ENCODE measurements at places on chromosomes 7 and 10.

GRCh38 chr7:112501801-112502503 lies 21.2 kb downstream of the LSMEM1 start:
- DNase-seq = no peak

DNA sequence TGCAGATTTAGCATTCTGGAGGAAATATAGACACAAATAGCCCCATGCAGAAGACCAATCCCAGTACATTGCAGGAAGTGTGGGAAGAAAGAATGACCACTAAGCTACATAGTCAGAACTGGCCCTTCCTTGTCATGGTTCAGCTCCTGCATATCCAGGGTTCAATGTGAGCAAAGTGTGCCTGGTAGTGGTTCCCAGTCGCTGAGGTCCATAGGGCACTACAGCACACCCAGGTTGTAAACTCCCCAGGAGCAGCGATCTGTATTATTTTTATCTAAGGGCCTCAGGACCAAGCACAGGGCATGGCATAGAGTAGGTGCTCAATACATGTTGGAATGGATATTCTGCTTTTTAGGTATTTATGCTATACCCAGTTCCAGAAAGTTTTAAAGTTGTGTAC lies 114.4 kb downstream of the RTKN2 start:
- no peak for DNase-seq

DNA sequence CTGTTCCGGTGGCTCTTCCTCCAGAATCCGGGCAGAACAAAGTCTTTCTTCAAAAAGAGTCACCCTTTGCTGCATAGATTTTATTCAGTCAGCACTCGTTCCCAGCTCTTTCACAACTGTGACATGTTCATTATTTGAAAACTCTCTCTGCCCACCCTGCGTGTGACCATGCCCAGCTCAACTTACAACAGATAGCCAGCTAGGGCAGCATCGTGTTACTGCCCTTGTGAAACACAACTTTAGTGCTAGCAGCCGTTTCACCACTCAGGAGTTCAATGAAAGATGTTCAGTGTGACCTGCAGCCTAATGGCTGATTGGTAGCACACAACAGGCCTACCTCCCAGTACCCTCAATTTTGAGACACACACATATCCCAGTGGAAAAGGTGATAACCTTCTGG lies 57.9 kb downstream of the ZNF438 start:
- DNase-seq = no peak

GRCh38 chr7:105866102-105866801 lies 10.1 kb downstream of the ATXN7L1 start:
- no peak for DNase-seq

DNA sequence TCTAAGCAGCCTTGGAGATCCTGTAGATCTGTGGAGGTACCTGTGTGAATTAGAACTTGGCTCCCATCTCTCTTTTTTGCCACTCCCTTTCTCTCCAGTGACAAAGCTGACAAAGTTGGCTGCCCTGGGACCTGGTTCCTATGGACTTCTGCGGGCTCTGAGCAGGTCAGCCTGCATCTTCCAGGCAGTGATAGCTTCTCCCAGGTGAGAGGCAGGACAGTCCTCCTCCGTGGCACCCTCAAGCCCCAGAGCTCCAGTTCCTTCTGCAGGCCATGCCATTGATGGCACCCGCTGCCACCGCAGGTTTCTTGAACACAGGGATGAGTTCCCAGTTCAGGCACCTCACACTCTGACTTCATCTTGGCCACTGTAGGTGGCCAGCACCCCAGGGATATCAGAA lies 73.5 kb upstream of the GRB10 start:
- no peak for DNase-seq

- no peak for DNase-seq
Observed at GRCh38 chr7:123580406-123581161, 21.0 kb upstream of the ASB15 start.

GRCh38 chr10:99403674-99404073 lies 26.8 kb downstream of the GOT1 start:
- no peak for DNase-seq

- DNase-seq = no peak
Observed at GRCh38 chr10:70615784-70616522, 13.4 kb upstream of the PRF1 start.

DNA sequence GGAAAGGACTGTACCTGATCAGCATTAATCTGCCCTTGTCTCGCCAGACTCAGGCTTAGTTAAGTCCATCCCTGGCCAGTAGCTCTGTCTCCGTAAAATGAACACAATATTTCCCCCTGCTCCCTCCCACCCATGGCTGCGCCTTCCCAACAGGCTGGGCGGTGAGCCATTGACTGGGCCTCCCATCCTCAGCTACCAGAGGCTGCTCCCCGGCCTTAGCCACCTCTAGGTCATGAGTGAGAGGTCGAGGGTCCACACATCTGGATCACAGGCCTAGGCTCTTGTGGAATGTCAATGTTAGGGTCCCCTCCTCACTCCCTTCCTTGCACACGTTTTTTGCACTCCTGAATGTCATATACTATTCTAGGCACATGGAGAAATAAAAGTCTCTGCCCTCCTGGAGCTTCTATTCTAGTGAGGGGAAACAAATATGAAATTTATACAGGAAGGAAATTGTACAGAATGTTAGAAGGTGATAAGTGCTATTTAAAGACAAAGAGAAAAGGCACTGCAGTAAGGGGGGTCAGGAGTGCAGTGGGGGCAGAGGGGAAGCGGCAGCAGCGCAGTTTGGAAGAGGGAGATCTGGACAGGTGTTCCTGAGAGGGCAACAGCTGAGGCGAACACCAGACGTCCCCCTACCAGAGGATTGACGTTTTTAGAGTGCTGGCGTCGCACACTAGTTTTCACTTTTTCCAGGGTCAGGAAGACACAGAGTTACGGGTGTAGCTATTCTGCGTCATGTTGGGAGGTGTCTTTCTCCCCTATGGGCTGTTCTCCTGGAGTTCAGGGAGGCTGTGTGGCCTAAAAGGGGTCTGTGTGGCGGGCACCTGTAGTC lies 17.2 kb upstream of the EIF5AL1 start:
- DNase-seq = no peak

GRCh38 chr7:139640681-139641080 lies 117.2 kb downstream of the CLEC2L start:
- no peak for DNase-seq

- no peak for DNase-seq
Observed at GRCh38 chr10:20991526-20991925, 94.4 kb upstream of the NEBL start.

- DNase-seq = no peak
Observed at GRCh38 chr10:52566471-52567246, 205.9 kb downstream of the MBL2 start.

GRCh38 chr7:138188290-138188858 lies 112.1 kb downstream of the AKR1D1 start:
- no peak for DNase-seq

GRCh38 chr7:27677912-27678612 lies 15.4 kb upstream of the HIBADH start:
- no peak for DNase-seq

DNA sequence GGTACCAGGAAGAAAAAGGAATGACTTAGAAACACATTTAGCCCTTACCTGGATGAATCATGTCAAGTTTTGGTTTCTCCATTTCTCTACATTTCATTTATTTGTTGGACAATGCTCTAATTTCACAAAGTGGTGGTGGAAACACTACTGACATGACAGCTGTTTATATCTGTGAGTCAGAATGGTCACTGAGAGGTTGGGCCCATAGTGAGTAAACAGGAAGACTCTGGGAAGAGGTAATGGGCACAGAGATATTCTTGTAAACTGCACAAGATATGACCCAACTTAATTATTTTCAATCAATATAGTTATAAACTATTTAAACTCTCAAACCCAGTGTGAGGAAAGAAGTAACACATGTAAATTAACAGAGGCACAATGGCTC lies 176.3 kb upstream of the MEOX2 start:
- DNase-seq = no peak

DNA sequence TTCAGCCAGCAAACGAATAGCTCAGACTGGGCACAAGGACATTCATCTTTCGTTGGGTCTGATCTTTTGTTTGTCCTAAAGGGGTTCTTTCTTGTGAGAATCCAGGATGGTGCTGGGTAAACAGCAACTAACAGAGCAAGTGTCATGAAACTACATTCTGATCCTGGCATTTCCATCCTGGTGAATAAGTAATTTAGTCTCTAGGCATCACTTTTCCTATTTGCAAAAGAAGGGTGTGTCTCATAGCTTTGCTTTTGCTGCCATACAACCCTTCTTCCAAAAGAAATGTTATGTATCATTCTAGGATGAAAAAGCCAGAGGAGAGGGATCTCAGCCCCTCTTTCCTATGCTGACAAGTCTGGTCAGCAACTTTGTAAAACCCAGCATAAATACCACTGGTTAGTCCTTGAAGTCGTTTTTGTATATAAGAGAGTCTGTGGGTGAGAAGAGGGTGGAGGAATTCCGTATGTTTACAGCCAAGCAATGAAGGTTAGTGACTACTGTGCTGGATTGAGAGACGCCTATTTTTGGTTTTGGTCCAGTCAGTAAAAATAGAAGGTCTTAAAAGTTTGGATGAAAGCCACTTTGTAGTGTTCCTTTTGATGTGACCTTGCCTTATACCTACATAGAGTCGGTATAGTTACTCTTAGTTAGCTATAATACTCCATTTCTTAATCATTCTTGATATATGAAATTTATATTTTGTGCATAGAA lies 88.4 kb upstream of the SLC25A13 start:
- no peak for DNase-seq

GRCh38 chr10:115980470-115980869 lies 292.5 kb downstream of the GFRA1 start:
- DNase-seq = no peak

DNA sequence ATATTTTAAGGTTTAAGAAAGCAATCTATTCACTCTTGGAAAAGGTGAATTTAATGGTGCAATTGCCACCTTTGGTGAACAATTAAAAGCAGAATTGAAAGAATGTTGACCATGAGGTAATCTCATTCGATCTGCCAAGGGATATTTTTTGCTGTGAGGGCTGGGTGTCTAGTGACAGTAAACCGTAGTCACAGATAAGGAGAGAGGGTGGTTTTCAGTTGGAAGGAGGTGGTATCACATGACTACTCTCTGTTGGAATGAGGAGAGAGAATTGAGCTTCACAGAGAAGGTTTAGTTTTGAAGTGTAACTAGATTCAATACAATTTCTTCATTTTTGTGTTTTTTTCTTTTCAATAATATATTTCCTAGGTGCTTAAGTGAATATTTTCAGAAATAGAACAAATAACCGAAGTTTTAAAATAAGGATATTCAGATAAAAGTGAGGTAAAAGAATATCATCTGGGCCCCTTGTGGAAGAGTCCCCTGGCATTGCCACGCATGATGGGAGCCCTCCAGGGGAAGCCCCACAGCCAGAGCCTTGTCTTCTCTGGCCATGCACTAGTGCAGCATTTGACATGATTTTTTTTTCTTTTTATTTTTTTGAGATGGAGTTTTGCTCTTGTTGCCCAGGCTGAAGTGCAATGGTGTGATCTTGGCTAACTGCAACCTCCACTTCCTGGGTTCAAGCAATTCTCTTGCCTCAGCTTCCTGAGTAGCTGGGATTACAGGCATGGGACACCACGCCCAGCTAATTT lies 73.4 kb downstream of the GPR141 start:
- no peak for DNase-seq

GRCh38 chr10:119445311-119445934 lies 97.1 kb downstream of the RGS10 start:
- DNase-seq = peak; percentile 89

- DNase-seq = no peak
Observed at GRCh38 chr10:79038841-79039201, 29.9 kb upstream of the ZMIZ1 start.

DNA sequence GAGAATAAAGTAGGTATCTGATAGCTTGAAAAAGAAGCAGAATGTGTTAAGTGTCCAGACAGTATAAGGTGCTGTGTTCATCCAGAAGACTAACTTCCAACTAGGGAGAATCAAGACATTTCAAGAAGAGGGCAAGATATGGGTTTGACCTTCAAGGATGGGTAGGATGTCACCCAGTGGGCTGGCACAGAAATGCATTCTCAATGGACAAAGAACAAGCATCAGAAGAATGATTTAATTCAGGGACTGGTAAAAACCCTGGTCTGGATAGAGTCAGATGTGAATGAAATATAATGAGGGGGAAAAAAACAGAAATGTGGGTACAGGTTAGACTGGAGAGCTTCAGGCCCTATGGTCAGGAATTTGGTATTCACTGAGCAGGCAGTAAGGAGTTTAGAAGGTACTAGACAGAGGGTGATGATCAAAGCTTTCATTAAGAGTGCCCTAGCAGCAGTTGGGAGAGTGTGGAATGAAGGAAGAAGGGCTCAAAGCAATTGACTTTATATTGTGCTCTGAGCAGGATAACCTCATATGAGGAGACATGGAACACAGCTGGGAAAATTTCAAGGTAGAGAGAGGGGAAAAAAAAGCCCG lies 180.7 kb upstream of the ANK3 start:
- DNase-seq = no peak

DNA sequence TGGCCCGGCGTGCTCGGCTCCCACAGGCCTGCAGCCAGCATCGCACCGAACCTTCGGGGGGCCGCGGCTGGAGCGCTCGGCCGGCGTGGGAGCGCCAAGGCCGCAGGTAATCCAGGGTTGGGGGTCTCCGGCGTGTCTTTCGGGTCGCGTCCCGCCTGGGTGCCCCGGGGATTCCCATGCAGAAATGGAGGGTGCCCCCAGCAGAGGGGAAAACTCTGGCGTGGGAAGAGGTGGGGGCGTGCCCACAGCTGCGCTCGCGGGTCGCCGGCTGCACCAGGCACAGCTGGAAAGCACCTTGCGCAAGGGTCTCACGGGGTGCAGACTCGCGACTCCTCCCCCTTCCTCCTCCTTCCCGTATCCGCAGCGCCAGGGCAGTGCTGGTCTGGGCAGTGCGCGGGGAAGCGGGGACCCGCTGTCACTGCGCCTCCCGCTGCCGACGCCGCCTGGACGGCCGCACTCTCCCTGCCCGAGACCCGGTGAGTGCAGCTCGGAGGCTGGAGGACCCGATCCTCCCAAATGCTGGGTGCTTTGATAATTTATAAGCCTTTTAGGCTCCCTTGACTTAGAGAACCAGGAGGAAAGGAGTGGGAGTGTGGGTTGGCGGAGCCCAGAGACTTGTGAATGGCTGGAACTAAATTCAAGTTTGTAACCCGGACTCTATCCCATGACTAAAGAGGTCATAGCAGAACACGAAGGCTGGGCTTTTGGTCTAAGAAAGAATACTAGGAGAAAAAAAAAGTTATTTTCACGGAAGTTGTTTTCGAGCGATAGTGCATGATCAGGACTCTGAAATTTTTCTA lies 489 bp downstream of the MAP3K8 start:
- DNase-seq = peak; percentile 92

GRCh38 chr7:19674266-19674960 lies 34.4 kb downstream of the POLR1F start:
- no peak for DNase-seq

GRCh38 chr10:71766717-71767419 lies 6.5 kb downstream of the VSIR start:
- peak; percentile 81 for DNase-seq

All from ureter (tissue), 1 donor.